ENCODE measurements at places on chromosomes 3 and 15. TPM values are rescaled to one million over a fixed set of nuclear protein-coding genes. Genes with fewer than 3 reads are reported as not detected.

DNA sequence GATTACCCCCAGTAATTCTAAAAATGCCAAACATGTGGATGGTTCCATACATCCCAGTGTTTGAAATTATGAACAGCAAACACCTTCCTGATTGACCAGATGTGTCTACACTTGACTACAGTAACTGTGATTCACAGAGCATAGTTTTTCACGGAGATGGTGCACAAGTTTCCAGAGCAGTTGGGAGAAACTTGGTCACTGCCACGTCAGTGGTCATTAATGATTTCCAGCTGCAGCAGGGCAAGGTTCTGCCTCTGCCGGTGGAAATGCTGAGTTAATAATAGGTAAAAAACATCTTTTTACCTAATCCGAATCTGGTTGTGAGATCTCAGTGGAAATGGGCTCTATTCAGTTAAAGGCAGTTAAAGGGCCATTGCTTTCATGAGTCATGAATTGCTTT lies 154.1 kb upstream of the FEZF2 start:
- DNase-seq = no peak

GRCh38 chr3:72803573-72803972 lies 44.7 kb downstream of the SHQ1 start:
- no peak for DNase-seq

PRTG gene
- under 0.01 TPM for total RNA-seq

- no peak for DNase-seq
Measured at GRCh38 chr15:84840255-84840654, 23.1 kb downstream of the ALPK3 start.

GRCh38 chr15:100515758-100516157 lies 13.0 kb downstream of the CERS3 start:
- no peak for DNase-seq

IGF1R gene
- total RNA-seq = 23.2 TPM

LEKR1 gene
- under 0.01 TPM for total RNA-seq

ANKRD63 gene
- total RNA-seq = not detected

HACL1 gene
- total RNA-seq = 25.0 TPM

DNA sequence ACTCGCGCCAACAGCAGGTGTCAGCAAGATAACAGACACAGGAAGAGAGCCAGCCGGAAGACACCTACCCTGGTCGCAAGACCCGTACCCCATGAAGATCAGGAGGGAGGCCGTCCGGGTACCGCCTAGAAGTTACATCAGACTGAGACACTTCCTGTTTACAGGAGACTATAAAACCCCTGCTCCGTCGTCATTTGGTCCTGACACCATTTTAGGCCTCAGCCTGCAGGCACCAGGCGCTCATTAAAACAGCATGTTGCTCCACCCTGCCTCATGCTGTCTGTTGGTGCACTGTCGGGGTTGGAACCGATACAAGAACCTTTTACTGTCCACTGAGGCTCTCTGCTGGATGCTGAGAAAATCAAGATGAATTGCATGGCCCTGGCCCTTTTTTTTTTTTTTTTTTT lies 15.6 kb upstream of the PRTG start:
- DNase-seq = no peak

- no peak for DNase-seq
Measured at GRCh38 chr3:72077473-72078259, 292.7 kb upstream of the PROK2 start.

DNA sequence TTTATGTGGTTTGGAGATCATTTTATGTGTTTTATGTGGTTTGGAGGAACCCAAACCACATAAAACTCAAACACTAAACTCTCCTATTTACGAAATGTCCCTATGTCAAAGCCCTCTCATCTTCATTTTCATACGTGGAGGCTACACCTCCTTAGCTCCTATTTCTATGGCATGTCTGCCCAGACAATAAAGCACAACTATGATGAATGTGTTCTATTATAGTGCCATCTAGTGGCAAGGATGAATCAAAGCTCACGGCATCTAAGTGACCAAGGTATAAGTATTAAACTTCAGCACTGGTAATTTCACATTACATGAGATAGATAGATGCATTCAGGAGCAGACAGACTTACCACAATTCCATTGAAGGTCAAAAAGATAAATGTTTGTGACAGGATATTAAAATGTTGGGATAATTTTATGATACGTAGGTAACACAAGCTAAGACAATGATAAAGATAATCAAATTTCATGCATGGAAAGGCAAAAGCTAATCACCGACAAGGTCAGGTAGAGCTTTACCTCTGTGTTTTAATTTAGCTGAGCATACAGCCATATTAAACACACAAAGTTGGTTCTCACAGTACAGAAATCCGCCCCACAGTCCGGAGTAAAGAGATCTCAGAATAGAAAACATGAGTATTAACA lies 130.6 kb upstream of the FHIT start:
- DNase-seq = peak; percentile 49

GRCh38 chr15:35061161-35061824 lies 23.8 kb downstream of the NANOGP8 start:
- DNase-seq = peak; percentile 50

- DNase-seq = peak; percentile 94
Measured at GRCh38 chr3:71684757-71685386, 40.3 kb downstream of the EIF4E3 start.

ROPN1 gene
- total RNA-seq = not detected

DNA sequence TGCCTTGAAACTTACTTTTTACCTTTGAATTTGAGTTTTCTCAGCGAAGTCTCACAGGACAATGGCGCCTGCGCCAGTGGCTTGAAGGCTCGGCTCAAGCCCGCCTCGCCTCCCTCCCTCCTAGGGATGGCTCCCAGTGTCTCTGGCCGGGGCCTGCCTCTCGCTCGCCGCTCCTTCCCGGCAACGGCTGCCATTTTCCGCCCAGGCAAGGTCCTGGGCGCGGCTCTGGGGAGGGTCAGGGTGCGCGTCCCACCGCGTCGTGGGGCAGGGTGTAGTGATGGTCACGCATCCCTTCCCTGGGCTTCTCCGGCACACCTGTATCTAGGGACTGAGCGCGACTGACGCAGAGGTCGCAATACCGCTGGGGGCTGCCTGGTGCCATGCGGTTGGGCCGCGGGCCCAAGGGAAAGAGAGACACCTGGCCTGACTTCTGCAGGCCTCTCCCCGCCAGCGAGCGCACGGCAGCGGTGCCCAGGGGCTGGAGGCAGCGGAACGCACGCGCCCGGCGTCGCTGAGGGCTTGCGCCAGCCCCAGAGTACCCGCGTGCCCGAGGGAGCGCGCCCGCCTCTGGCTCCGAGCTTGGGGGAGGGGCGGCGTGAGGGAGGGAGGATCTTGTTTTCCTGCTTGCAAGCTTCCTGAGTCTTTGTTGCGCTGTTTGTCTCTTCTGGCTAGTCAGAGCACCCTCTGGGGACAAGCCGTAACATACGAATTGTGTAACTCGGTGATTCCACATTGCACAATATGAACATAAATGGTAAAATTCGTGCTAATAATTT lies 20.7 kb upstream of the FEM1B start:
- peak; percentile 90 for DNase-seq

- peak; percentile 86 for DNase-seq
Measured at GRCh38 chr15:63212050-63213004, 22.9 kb downstream of the RAB8B start.

DNA sequence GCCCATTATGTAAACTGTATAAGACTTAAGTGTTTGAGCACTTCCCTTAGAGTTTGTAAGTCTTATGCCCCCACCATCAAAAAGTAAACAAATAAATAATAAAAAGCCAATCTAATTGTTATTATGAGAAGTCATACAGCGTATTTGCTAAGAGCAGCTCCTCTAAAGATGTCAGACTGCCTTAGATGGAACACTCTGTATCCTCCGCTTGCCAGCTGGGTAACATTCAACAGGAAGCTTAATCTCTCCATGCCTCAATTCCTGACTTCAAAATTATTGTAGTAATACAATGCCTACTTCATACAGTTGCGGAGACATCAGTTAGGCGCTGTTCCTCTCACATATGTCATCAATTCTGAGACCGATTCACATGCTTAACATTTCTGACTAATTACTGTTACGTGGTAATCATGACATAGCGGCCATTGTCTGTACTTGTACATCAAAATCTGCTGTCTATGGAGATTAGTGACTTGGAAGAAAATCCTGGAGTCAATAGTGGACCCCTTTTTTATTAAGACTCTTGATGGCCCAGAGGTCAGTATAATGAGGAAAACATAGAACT lies 417.7 kb downstream of the LPP start:
- peak; percentile 74 for DNase-seq

RBMS3 gene
- 5.9 TPM for total RNA-seq

GRCh38 chr3:168620854-168621253 lies 525.1 kb upstream of the GOLIM4 start:
- DNase-seq = peak; percentile 30

DNA sequence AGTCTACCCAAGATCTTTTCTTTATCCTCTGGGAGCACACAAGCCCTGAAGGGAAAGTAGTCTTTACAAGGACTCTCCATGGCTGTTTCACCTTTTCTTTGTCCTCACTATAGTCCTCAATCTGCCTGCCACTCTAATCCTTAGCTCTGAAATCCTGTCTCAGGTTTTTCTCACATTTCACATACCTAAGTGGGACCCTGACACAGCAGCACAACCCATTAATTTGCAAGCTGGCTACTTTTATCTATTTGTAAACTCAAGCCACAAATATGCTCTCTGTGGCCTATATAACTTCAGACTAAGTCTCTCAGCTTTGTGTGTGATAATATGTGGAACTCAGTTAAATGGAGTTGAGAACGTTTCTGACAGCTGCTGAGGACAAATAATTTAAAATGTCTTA lies 19.8 kb downstream of the SIN3A start:
- DNase-seq = no peak

FMN1 gene
- 2.2 TPM for total RNA-seq

GRCh38 chr3:184836090-184836822 lies 24.3 kb downstream of the VPS8 start:
- DNase-seq = no peak

GRCh38 chr15:63291507-63291906 lies 14.1 kb downstream of the APH1B start:
- DNase-seq = peak; percentile 39

GRCh38 chr3:194496217-194496919 lies 9.6 kb upstream of the ATP13A3 start:
- DNase-seq = no peak

DNA sequence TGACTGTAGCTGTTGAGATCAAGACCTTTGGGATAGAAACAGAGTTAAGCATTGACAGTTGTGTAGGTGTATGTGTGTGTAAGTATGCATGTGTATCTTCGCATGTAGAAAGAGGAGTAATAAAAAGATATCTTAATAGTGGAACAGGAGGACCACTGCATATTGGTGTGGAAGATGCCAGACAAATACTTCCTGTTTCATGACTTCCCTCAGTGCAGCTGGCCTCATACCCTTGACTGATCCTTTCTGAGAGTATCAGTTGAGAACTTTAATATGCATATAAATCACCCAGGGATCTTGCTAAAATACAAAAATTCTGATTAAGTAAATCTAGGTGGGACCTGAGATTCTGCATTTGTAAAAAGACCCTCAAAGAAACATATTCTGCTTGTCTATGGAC lies 8.5 kb upstream of the ZBED2 start:
- DNase-seq = no peak

- DNase-seq = peak; percentile 45
Measured at GRCh38 chr3:159301961-159302360, 500.1 kb downstream of the MFSD1 start.

GABRR3 gene
- not detected for total RNA-seq

AHSG gene
- total RNA-seq = not detected

ZNF501 gene
- 6.8 TPM for total RNA-seq

RFT1 gene
- 15.5 TPM for total RNA-seq

RPN1 gene
- 506 TPM for total RNA-seq

GRCh38 chr3:126158016-126158911 lies 22.1 kb downstream of the ALDH1L1 start:
- no peak for DNase-seq

CAMKV gene
- 0.26 TPM for total RNA-seq

GRCh38 chr15:73886717-73887345 lies 13.5 kb downstream of the TBC1D21 start:
- DNase-seq = no peak

RPS17 gene
- 3,166 TPM for total RNA-seq

- DNase-seq = peak; percentile 52
Measured at GRCh38 chr3:184748219-184749135, 36.6 kb upstream of the MAGEF1 start.

DNA sequence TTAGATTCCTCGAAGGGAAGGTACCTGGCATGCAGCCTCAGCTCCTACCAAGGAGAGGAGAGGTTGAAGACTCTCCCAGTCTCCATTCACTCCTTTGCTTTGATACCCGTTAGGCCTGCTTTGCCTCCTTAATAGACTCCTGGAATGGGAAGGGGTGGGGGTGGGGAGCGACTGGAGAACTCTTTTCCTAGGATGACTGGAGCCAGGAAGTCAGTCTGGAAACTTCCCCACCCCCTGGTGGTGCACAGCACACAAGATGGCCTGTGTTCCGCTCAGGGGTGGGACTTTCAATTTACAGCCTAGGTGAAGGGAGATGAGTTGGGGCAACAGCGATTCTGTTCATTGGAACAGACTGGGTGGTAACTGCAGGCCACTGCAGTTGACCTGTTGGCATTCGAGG lies 21.4 kb upstream of the CELF6 start:
- no peak for DNase-seq

- DNase-seq = no peak
Measured at GRCh38 chr15:38004218-38004861, 69.9 kb downstream of the TMCO5A start.

- peak; percentile 53 for DNase-seq
Measured at GRCh38 chr3:193851428-193851847, 258.4 kb downstream of the OPA1 start.

DNA sequence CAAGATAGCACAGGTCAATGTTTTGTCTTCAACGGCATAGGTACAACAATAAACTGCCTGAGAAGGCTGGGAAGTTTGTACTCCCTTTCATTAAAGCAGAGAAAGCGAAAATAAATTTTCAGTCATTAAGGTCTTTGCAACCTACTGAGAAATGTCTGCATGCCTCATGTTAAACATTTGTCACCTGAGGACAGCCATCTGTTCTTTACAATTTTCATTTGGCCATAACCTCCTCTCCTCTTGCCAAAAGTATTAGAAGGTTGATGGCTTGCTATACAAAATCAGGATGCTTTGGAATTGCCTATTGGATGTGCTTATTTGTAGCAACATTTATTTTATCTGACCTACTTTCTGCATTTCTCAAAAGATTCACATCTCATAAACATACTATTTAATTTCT lies 122.7 kb downstream of the GOLIM4 start:
- DNase-seq = no peak

BLOC1S6 gene
- total RNA-seq = 48.6 TPM

- DNase-seq = peak; percentile 62
Measured at GRCh38 chr3:115022835-115023398, 124.2 kb downstream of the ZBTB20 start.

NCEH1 gene
- total RNA-seq = 3.8 TPM

SERINC4 gene
- total RNA-seq = 0.13 TPM

Data from bronchial epithelial cell (primary cell).